ENCODE measurements at places on chromosomes 13 and 19.

- DNase-seq = no peak
Measured at GRCh38 chr13:106284358-106284757, 251.1 kb downstream of the EFNB2 start.

DNA sequence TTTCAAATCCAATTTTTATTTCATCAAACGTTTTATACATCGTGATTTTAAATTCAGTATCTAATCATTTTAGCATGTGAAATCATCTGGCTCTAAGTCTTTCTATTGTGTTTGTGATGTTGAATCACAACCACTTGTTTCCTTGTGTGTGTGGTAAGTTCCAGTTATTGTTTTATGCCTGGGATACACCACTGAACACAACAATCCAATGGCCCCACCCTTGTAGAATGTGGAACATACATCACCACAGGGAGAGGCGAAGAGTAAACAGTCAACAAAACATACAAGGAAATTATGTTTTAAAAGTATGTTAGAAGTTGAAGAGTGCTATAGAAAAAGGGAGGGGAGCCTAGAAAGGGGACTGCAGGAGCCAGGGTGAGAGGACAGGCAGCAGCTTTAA lies 100.5 kb downstream of the EPSTI1 start:
- no peak for DNase-seq

- DNase-seq = no peak
Measured at GRCh38 chr19:3007975-3008374, 21.1 kb downstream of the TLE2 start.

DNA sequence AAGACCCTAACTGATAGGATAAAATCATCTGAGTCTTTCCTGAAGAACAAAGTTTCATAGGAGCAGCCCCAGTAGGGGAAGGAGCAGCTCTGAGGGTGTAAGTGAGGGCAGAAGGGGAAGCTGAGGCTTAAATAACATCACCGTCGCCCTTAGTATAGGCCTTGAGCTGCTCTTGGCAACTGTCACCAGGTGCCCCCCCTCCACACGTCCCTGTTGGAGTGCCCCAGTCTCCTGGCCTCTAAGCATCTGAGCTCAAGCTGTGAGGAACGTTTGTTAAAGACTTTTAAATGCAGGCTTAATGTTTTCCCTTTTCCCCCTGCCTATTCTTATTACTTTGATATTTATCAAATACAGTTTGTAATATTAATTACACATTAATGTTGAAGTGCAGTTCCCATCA lies 170.6 kb downstream of the ZIC5 start:
- DNase-seq = no peak

GRCh38 chr13:51479199-51479523 lies 26.3 kb upstream of the INTS6 start:
- DNase-seq = no peak

- no peak for DNase-seq
Measured at GRCh38 chr13:66266761-66267160, 963.4 kb downstream of the PCDH9 start.

DNA sequence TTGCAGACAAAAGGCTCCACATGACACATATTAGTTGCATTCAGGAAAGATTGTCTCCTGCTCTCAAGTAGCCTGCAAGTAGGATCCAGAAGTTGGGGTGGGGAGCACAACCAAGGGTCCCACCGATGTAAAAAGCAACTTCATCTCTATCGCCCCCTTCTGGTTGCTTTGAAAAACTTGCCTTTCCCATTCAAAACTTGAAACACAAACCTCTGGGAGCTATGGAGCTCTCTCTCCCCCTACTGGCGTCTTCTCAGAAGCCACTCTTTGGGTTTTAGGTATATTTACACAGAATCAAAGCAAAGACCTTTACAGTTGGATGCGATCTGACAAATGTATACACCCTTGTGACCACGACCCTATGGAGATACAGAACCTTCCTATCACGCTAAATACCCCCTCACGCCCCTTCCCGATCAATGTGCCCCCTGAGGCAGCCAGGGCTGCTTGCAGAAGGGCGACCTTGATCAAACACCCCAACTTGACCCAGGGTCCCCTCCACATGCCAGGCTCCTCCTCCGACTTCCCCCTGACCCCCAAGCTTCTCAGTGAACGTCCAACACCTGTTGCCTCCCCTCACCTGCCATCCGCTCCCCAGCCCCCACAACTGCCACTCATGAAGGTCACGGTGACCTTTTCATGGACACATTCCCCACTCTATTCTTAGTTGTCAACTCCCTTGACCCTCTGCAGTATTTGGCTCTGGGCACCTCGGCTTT lies 10.1 kb downstream of the NOSIP start:
- DNase-seq = peak; percentile 49

DNA sequence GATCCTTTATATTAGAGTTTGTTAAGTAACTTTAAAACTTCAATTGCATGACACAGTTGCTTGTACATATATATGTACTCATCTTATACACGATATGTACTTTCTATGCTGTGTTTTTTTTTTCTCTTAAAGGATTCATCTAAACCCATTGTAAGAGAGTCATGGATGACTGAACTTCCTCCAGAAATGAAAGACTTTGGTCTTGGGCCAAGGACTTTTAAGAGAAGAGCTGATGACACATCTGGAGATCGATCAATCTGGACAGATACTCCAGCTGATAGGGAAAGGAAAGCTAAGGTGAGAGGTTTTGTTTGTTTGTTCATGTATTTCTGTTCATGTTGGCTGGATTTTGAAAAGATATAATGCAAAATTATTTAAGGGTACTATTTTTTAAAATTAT lies 26.0 kb downstream of the GPALPP1 start:
- no peak for DNase-seq

DNA sequence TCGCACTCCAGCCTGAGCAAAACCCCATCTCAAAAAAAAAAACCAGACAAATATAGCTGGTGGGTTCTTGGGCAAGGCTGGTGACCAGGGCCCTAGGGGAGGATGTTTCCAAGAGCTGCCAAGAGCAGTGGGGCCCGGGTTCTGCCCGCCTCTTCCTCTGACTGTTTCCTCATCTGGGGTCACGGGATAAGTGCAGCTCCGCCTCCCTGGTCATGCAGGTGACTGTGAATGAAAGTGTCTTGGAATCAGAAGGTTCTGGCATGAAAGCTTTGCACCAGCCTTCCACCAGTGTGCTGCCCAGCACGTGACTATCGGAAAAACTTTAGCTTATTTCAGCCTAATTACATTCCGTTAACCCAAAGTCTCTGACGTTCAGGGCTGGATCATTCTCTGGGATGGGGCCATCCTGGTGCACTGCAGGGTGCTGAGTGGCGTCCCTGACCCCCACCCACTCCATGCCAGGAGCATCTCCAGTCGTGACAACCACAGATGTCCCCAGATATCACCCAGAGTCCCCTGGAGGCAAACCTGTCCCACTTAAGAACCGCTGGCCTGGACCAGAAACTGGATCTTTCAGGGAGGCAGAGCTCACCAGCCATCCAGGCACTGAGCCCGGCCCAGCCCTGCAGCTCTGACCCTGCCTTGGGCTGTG lies 85.6 kb downstream of the GNG7 start:
- DNase-seq = no peak

GRCh38 chr19:52270266-52270885 lies 989 bp downstream of the ZNF766 start:
- no peak for DNase-seq

DNA sequence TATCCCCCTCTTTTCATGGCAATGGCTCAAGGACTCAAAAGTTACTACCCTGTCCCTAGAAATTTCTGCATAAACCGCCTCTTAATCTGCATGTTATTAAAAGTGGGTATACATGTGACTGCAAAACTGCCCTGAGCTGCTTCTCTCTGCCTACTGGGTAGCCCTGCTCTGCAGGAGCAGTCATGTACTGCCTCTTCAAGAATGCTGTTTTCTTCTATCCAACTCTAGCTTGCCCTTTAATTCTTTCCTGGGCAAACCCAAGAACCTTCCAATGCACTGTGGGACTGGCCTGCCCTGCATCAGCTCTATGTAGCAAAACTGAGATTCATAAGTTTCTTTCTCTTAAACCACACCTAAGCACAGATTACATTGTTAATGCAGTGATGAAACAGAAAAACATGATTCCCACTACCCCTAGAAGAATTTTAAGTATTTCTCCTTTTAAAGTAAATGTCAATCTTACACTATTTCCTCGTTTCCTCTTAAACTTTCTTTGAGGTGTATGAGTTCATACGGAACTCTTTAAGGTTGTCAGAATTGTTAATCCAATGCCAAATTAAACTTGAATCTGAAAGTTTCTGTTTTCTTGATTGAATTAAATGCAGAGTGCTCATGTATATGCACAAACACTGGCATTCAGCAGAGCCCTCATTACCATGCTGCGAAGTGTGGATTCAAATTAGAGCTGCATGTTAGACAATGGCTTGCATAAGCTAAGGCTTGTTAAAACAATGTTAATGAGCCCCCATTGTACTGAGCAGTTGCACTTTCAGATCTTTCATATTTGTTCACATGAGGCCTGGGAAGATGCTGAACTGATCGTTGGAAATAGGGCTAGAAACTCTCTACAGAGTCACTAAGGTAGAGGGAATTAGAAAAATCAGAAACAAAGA lies 669.9 kb upstream of the PCDH20 start:
- DNase-seq = no peak

DNA sequence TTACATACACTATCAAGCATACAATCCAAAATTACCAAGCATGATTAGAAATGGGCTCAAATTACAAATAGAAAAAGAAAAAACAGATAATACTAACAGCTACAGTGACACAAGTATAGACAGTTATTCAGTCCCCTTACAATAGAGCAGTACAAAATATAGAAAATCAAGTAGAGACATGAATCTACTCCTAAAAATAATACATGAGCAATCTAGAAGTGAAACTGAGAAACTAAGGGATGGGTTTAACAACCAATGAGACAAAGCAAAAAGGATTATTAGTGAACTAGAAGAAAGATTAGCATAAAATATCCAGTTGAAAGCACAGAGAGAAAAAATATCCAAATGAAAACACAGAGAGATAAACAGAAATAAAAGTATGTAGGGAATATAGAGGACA lies 426.7 kb downstream of the TBC1D4 start:
- DNase-seq = no peak

DNA sequence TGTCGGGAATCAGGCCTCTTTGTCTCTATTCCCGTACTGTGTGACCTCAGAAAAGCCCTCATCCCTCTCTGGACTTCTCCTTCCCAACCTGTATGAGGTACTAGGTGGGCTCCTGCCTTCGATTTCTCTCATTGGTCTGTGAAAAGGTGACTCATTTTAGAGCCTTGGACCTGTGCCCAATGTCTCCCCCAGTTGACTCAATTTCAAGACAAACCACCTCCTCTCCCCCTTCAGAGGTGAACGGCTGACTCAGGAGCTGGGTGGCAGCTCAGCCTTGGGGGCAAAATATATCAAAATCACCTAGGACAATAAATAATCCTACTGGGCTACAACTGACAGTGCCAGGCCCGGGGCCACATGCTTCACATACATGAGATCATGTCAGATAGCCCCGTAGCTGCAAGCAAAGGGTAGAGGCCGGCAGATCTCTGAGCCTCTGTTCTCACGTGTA lies 630 bp downstream of the COQ8B start:
- DNase-seq = peak; percentile 55

DNA sequence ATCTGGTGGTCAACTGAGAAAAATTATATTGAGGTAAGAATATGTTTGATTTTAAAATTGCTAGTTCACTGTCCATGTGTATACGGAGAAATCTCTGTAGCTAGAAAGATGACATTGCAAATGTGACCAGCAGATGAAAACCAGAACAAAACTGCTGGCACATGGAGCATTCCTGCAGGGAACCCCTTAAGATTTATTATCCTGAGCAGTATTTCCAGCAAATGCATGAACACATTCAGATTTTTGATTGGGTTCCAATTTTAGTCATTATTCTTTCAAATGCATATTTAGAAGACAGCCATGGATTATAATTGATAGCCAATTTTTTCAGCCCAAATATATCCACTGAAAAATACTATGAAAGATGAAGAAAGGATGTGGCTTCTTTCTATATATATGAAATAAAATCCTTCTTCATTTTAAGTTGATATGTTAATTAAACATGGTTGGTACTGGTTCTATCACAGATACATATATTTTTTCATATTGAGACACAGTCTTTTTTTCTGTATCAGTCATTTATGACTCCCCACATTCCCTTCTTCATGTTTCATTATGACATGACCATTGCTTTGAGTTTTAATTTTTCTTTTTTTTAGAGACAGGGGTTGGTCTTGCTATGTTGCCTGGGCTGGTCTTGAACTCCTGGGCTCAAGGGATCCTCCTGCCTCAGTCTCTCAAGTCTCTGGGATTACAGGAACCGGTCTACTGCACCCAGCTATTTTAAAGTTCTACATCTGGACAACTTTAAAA lies 376.5 kb downstream of the KLF12 start:
- DNase-seq = no peak

DNA sequence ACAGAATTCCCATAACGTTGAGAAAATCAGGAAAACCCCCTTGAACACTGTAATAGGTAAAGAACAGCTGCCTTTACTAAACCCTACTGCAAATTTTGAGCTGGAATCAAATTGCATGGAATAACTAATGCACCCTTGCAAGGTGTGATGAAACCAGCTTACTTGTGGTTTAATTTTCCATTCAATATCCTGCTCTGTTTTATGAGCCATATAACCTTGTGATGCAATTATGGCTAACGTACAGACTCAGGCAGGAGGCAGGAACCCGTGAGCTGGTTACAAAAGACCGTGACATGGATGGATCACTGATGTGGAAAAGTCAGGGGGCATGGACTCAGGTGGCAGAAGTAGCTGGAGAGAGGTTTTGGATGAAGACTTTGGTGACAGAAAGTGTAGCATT lies 438.6 kb downstream of the COG6 start:
- DNase-seq = no peak

- DNase-seq = no peak
Measured at GRCh38 chr13:113267642-113268405, 29.2 kb upstream of the LAMP1 start.

- DNase-seq = no peak
Measured at GRCh38 chr19:44807162-44807561, 1.7 kb upstream of the BCAM start.

GRCh38 chr13:99384468-99384867 lies 77.3 kb upstream of the GPR183 start:
- no peak for DNase-seq

- DNase-seq = no peak
Measured at GRCh38 chr13:67130444-67130843, 99.7 kb downstream of the PCDH9 start.

DNA sequence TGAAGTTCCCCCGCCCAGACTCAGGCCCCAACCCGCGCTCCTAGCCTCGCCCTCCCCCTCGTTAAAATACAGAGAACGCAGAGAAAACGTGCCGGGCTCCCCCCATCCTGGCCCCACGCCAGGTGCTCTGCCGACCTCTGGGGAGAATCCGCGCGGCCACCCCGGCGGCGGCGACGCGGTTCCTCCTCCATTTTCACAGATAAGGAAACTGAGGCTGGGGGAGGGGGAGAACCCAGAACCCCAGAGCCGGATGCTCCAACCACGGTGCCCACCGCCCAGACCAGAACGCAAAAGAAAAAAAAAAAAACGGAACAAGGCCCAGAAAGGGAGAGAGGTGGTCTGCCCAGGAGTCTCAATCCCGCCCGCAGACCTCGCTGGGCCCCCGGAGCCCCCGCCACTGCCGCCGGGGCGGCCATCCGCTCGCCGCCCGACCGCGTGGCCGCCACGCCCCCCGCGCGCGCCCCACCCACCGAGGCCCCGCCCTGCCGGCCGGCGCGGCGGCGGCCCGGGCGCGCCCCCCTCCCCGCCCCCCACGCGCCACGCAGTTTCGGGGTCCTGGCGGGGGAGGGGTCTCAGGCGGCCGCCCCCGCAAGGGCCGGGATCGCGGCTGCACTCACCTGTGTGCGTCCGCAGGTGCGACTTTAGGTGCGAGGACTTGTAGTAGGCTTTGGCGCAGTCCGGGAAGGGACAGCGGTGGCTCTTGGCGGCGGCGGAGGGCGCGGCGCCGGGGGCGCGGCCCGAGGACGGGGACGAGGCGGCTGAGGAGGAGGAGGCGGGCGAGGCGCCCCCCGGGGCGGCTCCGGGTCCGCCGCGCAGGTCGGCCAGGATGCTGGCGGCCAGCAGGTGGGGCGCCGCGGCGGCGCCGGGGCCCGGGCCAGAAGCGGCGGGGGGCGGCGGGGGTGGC lies 703 bp downstream of the KLF16 start:
- no peak for DNase-seq
